NCI-H2081 treated with DMSO at 0.1 percent for 48 hours (cell line): ENCODE measurements at places on chromosomes 16 and 17.

GRCh38 chr17:700504-701094 lies 14.0 kb downstream of the VPS53 start:
- no peak for DNase-seq

GRCh38 chr17:29140051-29140621 lies 40.1 kb downstream of the MYO18A start:
- DNase-seq: no peak

- no peak for DNase-seq
Observed at GRCh38 chr17:8789743-8790142, 9.4 kb downstream of the MFSD6L start.

DNA sequence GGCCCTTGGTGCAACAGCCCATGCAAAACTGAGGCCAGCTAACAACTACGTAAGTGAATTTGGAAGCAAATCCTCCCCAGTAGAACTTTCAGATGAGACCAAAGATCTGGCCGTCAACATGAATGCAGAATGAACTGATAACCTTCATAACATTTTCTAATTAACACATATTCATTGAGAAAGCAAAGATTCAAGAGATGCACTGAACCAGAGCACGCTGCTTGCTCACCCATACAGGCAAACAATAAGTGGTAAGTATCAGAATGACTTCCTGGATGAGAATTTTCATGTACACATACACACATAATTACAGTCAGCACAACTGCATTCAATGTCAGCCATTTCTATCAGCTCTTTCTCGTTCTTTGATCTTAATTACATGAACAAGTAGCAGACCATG lies 30.6 kb downstream of the XYLT1 start:
- DNase-seq: no peak

DNA sequence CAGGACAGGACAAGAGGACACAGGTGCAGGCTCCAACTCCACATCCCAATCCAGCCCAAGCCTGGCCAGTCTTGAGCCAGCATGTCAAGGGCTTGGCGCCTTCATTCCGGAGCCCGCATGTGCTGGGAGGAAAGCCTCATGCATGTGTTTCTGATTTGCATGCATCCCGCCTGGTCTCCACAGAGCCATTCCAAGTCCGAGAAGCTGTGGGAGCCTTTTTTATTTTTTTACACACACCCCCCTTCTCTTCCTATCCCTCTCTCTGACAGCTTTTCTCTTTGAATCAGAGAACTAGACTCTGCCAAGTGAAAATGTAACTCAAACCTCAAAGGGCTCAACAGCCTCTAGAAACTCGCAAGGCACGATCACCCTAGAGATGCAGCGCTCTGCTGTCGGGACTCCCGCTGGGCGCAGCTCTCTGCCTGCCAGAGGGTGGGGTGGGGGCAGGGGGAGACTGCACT lies 45.1 kb downstream of the NOG start:
- no peak for DNase-seq

DNA sequence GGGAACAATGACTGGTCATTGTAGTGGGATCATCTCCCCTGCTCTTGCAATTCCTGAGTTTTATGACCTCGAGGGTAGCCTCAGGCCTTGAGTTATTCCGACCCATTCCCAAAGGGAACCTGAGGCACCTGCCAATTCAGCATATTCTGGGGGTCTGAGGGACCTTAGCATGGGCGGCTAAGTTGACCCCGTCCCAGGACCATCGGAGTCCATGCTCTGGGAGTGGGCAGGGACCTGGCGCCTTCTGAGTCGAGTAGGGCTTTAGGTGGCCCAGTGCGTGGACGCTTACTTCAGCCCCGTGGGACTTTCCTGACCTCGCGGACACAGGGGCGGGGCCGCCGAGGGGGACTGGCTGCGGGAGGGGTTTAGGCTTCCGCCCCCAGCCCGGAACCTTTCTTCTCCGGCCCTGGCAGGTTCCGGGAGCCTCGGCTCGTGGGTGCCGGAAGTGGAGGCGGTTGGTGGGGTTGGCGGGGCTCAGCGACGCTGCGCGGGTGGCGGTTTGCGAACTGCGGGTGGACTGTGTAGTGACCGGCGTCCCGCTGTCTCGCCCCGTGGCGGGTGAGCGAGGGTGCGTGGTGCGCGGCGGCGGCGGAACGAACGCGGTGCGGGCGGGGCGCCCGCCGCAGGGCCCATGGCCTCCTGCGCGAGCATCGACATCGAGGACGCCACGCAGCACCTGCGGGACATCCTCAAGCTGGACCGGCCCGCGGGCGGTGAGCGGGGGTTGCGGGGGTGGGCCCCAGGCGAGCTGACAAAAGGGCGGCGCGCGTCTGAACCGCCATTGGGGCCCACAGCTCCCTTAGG lies at the start of gene EDC4:
TSS of gene EDC4 (plus strand) at position 422 of the 804 bp plus-strand sequence. CDS start at position 632, 210 bp downstream.
- DNase-seq: no peak

GRCh38 chr17:13646969-13647542 lies 45.3 kb upstream of the HS3ST3A1 start:
- DNase-seq: no peak

DNA sequence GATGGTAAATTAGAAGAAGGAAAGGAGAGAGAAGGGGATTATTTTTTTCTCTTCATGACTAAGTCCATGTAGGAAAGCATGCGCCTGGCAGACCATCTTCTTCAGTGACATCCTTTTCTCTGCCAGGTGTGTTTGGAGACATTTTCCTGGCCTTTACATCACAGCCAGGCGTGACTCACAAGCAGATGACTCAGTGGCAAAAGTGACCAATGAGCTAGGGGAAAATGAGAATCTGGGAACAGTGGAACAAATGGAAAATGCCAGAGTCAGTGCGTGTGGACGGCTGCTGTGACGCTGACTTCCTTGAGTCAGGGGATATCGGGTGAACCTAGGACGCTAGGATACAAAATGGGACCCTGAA lies 9.4 kb downstream of the KIAA0513 start:
- no peak for DNase-seq

GRCh38 chr16:7983676-7984075 lies 606.6 kb downstream of the TMEM114 start:
- DNase-seq: no peak

DNA sequence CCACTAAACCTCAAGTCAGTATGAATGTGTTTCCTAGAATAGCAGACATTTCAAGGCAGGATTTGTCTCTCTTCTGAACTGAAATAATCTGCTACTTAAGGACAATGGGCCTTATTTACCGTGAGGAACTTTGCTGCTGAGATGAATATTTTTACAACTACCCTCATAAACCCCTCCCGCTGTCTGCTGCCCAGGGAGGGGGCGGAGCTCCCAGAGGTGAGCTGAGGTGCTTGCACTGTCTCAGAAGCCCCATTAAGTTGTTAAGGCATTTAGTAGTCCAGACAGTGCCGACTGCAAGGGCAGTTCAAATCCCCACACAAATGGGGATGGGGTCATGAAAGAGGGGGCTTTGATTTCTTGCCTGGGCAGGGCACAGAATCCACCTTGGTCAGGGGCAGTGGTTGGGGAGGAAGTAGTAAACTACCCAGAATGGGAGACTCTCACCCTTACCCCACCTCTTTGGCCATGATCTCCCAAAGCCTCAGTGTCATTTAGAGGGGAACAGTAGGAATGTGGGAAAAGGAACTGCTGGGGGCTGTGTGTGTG lies 19.2 kb downstream of the HNF1B start:
- no peak for DNase-seq

GRCh38 chr17:78484271-78485246 lies 92.6 kb downstream of the DNAH17 start:
- DNase-seq: no peak

- no peak for DNase-seq
Observed at GRCh38 chr17:80860703-80861417, 130.8 kb upstream of the CHMP6 start.

GRCh38 chr17:76136276-76137000 lies 4.6 kb downstream of the FOXJ1 start:
- no peak for DNase-seq

- no peak for DNase-seq
Observed at GRCh38 chr16:22357635-22357971, 16.8 kb downstream of the CDR2 start.

- no peak for DNase-seq
Observed at GRCh38 chr17:77728871-77729270, 229.6 kb upstream of the TNRC6C start.

- DNase-seq: no peak
Observed at GRCh38 chr17:30550512-30551273, 73.5 kb downstream of the GOSR1 start.

DNA sequence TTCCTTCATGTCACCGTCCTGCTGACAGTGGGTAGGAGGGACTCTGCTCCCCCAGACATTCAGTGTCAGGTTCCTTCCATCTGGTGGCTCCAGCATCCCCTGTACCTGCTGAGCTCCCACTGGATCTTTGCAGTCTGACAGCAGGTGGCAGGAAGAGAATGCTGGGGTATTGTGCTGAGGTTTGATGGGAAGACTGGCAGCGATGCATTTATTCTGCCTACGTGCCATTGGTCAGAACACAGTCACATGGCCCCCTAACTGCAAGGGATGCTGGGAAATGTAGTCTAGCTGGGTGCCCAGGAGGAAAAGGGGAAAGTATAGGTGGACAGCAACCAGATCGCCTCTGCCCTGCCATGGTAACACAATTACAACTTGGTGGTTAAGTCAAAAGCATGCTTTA lies 44.4 kb downstream of the IRX3 start:
- DNase-seq: no peak

GRCh38 chr16:2040787-2041522 lies 6.7 kb downstream of the NTHL1 start:
- no peak for DNase-seq

- DNase-seq: no peak
Observed at GRCh38 chr17:12547831-12548230, 117.9 kb upstream of the MYOCD start.

GRCh38 chr17:14768923-14769322 lies 468.0 kb downstream of the HS3ST3B1 start:
- no peak for DNase-seq

GRCh38 chr16:61890386-61890785 lies 145.9 kb downstream of the CDH8 start:
- DNase-seq: no peak
